ENCODE measurements at places on chromosomes 1 and 21. TPM values are rescaled to one million over a fixed set of nuclear protein-coding genes. Genes with fewer than 3 reads are reported as not detected.

The VHLL gene
- not detected for polyA plus RNA-seq

The ST6GALNAC3 gene
- polyA plus RNA-seq: 3.0 TPM

The TNFRSF18 gene
- polyA plus RNA-seq: 0.24 TPM

The SPATA45 gene
- not detected for polyA plus RNA-seq

GRCh38 chr1:118113261-118113660, 71.8 kb downstream of the SPAG17 start:
- DNase-seq: no peak
- H3K4me3 ChIP-seq: no peak overlapping the region
- peaks cover 16% of the 10 kb centered on the region for H3K4me1 ChIP-seq
- H3K27ac ChIP-seq: no peak overlapping the region

GRCh38 chr1:151815716-151816327, 10.6 kb upstream of the LINGO4 start:
- H3K4me1 ChIP-seq: peaks cover 35% of the 10 kb centered on the region
- H3K4me3 ChIP-seq: no peak overlapping the region
- peaks cover 31% of the 10 kb centered on the region for H3K36me3 ChIP-seq
- no peak overlapping the region for H3K27ac ChIP-seq
- H3K27me3 ChIP-seq: no peaks in the 10 kb centered on the region

GRCh38 chr1:204663644-204664383, 21.7 kb downstream of the LRRN2 start:
- H3K27me3 ChIP-seq: no peaks in the 10 kb centered on the region
- no peak overlapping the region for H3K27ac ChIP-seq
- H3K4me3 ChIP-seq: no peak overlapping the region
- no peaks in the 10 kb centered on the region for H3K4me1 ChIP-seq
- no peak for DNase-seq
